ENCODE measurements at places on chromosomes 1 and 21.

GRCh38 chr1:27217401-27217800 lies 17.0 kb upstream of the WDTC1 start:
- no peak for DNase-seq

- DNase-seq, result peak; percentile 55
Observed at GRCh38 chr1:156852418-156852874, 6.5 kb downstream of the INSRR start.

GRCh38 chr1:197224160-197224559 lies 43.9 kb upstream of the CRB1 start:
- peak; percentile 22 for DNase-seq

DNA sequence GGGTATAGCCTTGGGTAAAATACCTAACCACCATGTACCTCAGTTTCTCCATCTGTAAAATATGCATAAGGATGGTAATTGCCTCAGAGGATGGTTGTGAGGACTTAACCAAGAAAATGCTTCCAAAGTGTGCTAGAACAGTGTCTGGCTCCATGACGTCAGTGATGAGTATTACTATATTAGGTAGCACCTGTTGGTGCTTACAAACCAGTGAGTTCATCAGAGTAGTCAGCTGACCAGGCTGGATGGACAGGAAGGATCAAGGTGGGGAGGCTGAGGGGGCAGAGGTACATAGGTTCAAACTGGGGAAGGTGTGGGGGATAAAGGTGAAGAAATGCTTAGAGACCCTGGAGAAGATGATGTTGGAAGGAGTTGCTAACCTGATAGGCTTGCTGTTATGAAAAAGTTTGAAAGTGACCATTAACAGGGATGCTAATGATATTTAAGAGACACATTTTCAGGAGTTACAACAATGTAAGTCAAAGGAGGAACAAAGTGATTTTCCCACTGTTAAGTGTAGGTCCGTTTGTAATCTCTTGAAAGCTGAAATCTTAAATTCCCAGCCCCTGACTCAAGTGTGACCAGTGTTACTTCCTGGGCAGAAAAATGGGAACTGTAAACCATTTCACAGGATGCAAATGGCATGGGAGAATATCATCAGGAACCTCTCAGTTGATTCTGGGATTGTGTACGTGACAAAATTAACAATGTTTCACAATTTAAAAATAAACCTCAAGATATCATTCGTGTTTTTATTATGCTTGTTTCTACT lies 4.4 kb downstream of the NTPCR start:
- DNase-seq, result no peak

DNA sequence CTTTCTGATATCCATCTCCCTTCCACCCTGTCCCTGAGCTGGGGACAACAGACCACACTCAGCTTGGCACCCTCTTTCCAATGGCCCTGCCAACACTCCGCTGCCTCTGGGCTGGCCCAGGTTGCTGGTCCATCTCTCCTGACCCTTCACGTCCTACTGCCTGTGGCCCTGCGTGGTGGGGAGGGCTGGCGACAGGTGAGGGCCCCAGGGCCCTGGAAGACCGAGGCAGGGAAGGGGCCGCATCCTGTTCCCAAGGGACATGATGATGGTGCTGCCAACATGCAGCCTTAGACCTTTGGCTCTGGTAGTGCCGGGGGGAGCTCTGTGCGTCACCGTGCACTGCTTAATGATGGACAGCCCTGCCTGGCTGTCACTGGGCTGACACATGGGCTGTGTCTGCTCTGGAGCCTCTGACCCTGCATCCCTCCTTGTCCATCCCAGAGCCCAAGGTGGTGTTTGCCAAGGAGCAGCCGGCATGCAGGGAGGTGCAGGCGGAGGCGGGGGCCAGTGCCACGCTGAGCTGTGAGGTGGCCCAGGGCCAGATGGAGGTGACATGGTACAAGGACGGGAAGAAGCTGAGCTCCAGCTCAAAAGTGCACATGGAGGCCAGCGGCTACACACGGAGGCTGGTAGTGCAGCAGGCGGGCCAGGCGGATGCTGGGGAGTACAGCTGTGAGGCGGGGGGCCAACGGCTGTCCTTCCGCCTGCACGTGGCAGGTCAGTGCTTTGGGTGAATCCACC lies 65.2 kb downstream of the OBSCN start:
- DNase-seq, result no peak

DNA sequence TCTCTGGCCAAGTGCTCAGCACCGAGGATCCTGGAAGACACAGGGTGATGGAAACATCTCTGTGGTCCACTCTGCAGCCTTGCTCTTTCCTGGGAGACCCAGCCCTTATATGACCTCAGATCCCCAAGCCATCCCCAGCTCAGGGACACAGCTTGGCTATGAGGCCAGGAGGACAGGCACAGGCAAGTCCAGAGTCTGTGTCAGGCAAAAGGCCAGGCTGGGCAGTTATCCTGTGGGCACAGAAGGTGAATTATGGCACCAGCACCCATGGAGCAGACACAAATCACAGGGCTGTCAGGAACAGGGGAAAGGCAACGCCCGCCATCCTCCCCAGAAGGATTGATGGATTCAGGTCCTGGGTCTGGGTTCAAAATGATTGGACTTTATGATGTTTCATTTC lies 52.1 kb upstream of the SCMH1 start:
- DNase-seq, result no peak

GRCh38 chr1:151585622-151586021 lies 26.2 kb upstream of the SNX27 start:
- DNase-seq, result peak; percentile 59

DNA sequence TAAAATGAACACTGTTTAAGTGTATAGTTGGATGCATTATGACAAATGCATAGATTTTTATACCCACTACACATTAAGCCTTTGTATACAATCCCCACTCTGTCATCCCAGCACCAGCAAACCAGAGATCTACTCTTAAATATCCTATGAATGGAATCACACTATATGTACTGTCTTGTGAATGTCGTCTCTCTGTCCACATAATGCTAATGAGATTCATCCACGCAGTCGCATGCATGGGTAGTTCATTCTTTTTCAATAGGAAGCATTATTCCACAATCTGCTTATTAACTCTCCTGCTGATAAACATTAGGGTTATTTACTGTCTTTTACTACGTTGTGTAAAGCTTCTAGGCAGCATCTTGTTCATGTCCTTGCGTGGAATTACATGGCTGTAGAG lies 892.3 kb downstream of the LTN1 start:
- no peak for DNase-seq

- no peak for DNase-seq
Observed at GRCh38 chr1:204529371-204529895, 13.2 kb downstream of the MDM4 start.

Data from cardiac fibroblast (primary cell).